ENCODE measurements at places on chromosomes 7 and 10.

GRCh38 chr10:103727991-103728689 is 127.2 kb downstream of the SH3PXD2A start:
- DNase-seq: no peak

- DNase-seq: no peak
Measured at GRCh38 chr10:121179006-121179405, 327.8 kb downstream of the WDR11 start.

GRCh38 chr7:34727464-34727995 is 69.5 kb downstream of the NPSR1 start:
- no peak for DNase-seq

GRCh38 chr10:44962870-44963738 is 3.5 kb downstream of the RASSF4 start:
- DNase-seq: no peak

GRCh38 chr10:94279835-94280709 is 82.7 kb downstream of the NOC3L start:
- peak; percentile 30 for DNase-seq

- DNase-seq: no peak
Measured at GRCh38 chr7:142925413-142925812, 8.1 kb downstream of the TRPV5 start.

- no peak for DNase-seq
Measured at GRCh38 chr7:155808549-155809331, 3.5 kb downstream of the SHH start.

GRCh38 chr7:95481271-95482165 is 4.2 kb upstream of the ASB4 start:
- DNase-seq: no peak

- DNase-seq: no peak
Measured at GRCh38 chr7:43537765-43538403, 45.0 kb upstream of the STK17A start.

GRCh38 chr10:19713800-19714525 is 102.3 kb upstream of the PLXDC2 start:
- no peak for DNase-seq

- no peak for DNase-seq
Measured at GRCh38 chr7:87635921-87636320, 7.7 kb downstream of the RUNDC3B start.

DNA sequence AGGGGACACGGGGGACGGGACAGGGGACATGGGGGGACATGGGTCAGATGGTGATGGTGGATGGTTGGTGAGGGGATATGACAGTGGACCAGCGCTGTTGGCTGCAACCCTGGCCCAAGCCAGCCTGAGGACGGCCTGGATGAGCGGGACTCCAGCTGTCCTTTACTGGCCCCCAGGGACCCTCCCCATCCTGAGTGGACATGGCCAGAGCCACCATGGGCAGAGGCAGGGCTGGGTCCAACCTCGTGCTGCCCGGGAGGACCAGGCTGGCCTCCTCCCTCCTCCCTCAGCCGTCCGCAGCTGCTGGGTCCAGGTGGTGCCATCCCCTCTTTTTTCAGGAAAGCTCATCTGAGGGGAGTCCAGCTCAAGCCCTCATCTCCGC is 30.4 kb downstream of the GET4 start:
- DNase-seq: no peak

DNA sequence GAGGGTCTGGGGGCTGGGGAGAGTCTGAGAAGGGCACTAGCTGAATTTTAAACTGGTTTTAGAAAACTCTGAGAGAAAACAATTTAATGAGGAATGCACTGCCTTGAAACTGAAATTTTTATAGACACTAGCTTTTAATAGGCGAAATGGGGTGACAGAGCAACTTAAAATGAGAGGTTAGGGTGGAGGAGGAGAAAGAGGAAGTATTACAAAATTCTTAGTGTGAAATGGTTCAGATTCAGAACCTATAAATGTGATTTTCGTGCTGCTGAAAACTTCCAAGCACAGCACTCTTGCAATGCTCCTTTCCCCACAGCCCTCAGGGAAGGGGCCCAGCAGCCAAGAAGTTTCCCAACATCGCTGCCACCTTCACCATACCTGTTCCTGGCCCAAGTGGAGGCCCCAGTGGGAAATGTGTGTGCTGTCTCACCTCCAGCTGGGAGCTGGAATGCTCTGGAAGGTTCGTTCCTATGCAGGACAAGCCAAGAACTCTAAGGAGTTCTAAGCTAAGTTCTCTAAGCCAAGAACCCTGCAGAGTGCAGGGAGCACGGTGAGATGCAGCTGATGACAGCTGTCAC is 60.0 kb downstream of the ATXN7L1 start:
- no peak for DNase-seq

DNA sequence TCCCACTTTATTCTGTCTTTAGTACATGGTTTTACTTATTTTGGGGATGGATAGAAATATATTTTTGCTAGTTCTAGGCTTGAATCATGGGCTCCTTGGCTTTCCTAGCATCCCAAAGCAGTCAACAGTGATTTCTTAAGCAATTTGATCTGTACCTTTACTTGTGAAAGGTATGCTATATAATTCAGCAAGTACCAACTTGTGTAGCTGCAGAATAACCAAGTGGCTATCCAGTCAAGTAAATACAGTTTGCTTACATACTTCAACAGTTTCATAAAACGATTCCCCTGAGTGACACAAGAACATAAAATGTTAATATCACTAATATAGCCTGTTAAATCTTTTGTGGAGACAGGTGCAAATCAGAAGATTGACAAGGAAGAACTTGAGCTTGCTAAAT is 67.2 kb downstream of the PODXL start:
- DNase-seq: no peak

DNA sequence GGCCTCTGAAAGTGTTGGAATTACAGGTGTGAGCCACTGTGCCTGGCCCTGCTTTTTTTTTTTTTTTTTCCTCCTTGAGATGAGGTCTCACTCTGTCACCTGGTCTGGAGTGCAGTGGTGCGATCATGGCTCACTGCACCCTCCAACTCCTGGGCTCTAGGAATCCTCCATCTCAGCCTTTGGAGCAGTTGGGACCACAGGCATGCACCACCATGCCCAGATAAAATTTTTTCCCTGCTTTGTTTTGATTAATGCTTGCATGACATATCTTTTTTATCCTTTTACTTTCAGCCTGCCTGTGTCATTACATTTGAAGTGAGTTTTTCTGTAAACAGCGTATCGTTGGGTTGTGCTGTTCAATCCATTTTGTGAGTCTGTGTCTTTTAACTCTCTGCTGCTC is 97.0 kb downstream of the ANKRD61 start:
- DNase-seq: no peak

DNA sequence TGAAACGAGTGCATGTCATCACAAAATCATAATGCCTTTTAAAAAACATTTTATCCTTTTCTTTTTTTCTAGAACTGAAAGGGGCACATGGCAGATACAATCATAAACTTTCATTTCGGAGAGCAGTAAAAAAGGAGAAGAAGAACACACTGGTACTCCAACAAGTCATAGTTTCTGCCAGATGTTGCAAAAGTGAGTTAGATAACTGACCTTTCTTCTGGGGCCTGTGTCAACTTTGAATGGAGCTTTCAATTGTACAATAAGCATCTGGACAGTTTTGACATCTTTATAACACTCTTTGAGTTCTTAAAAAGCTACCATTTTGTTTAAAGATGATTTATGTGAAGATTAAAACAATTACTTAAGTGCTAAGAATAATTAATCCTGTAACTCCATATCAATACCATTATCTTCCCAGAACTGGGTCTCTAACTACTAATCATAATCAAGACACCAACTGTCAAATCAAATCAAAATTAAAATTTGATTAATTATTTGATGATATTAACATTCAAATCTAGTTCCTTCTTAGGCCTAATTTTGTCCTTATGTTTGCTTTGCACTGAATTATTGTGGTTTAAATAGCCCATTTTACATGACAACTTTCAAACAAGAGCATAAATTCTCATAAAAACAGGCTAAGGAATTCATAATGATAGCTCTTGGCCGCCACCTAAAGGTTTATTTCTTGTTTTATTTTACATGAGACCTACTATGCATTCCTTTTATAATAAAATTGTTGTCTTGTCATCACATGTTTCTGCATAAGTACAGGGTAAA is 19.5 kb upstream of the ITGB8 start:
- DNase-seq: no peak
